T-helper 2 cell treated with Interferon-gamma antibody and Interleukin-4, amounts not matched to agents 5 μg/mL and 100 μg/mL, for 36 hours (primary cell): ENCODE measurements at places on chromosomes 13 and 19.

DNA sequence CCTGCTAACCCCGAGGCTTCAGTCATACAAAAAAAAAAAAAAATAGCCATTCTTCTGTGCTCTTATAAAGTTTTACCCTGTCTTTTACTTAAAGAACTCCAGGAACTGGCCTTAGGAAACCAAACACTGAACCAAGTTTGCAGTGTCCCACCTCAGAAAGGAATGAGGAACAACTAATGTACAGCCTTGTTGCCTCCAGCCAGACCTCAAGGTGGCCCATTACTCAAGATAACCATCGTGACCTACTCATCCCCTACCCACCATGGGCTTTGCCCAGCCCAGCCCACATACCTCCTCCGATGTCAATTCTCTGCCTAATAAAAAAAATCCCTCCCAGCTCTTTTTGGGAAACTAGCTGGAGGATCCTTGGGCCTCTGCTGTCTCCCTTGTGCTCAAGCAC, 133.2 kb downstream of the STARD13 start:
- no peak for DNase-seq

GRCh38 chr13:108037348-108037747, 178.0 kb downstream of the LIG4 start:
- DNase-seq = no peak

GRCh38 chr19:35117116-35117515, 1.5 kb downstream of the FXYD3 start:
- DNase-seq = no peak

DNA sequence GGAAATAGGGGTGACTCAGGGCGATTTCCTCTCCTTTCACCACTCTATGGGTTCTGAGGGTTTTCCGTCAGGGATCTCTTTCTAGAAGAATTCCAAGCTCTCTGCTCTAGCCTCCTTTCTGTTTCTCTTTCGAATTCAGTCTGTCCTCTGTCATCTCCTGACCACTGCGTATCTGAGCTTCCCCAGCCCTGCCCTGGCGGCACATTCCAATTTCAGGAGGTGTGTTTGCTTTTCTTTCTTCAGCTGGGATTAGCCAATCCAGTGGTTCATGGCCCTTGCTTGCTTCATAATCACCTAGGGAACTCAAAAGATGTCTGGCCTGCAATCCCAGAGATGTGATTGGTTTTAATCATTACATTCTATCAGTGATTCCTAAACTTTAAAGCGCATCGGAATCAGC, 9.4 kb downstream of the IFNL2 start:
- DNase-seq = no peak

DNA sequence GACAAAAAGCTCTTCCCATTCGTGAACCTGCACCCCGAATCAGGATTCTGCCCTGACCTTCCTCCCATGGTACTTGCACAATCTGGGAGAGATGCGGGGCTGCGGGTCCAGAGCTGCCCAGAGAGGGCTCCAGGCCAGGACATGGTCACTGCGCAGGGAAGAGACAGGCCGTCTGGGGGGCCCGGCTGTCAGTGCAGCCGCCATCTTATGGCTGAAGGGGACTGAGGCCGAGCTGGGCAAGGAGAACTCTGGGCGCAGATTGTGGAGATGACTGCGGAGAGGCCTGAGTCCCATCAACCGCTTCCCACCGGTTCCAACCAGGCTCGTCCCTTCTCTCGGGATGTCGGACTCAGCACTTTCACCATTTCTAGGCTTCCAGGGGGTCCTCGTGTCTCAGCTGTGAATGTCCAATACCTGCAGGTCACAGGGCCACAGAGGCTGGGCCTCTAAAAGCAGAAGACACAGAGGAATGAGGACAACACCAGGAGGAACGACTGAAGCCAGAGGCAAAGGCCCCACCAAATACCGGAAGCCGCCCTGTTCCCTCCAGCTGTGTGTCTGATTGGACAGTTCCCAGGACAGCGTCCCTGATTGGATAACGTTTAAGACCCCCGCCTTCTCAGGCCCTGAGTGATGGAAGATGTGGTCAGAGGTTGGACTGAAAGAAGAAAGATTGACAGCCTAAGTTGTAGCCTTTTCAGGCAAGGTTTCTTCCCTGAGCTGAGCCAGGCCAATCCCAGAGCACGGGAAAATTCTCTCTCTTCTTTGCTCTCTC, 117.1 kb upstream of the ZNF91 start:
- DNase-seq = no peak

DNA sequence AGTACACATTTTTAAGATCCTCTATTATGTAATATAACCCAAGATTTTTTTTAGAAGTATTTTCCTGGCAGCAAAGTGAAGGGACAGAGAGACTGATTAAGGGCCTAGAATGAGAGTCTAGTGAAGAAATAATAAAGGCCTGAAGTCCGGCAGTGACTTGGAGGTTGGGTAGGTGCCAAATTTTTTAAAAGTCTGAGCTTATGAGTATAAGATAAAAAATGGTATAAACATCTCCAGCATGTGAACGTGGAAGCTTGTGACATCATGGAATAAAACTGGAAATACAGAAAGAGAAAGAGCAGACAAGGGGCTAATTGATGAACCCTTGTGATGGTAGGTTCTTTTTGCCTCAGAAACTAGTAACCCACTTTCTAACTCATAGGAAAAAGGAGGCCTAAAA, 174.6 kb downstream of the SUCLA2 start:
- no peak for DNase-seq

DNA sequence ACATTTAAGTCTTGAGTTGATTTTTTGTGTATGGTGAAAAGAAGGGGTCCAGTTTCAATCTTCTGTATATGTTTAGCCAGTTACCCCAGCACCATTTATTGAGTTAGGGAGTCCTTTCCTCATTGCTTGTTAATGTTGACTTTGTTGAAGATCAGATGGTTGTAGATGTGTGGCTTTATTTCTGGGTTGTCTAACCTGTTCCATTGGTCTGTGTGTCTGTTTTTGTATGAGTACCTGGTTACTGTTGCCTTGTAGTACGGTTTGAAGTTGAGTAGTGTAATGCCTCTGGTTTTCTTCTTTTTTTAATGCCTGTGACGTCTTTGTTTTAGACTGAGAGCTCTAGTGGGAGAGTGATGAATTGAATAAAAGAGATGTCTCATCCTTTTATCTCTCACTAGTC, 83.2 kb downstream of the NBEA start:
- no peak for DNase-seq

DNA sequence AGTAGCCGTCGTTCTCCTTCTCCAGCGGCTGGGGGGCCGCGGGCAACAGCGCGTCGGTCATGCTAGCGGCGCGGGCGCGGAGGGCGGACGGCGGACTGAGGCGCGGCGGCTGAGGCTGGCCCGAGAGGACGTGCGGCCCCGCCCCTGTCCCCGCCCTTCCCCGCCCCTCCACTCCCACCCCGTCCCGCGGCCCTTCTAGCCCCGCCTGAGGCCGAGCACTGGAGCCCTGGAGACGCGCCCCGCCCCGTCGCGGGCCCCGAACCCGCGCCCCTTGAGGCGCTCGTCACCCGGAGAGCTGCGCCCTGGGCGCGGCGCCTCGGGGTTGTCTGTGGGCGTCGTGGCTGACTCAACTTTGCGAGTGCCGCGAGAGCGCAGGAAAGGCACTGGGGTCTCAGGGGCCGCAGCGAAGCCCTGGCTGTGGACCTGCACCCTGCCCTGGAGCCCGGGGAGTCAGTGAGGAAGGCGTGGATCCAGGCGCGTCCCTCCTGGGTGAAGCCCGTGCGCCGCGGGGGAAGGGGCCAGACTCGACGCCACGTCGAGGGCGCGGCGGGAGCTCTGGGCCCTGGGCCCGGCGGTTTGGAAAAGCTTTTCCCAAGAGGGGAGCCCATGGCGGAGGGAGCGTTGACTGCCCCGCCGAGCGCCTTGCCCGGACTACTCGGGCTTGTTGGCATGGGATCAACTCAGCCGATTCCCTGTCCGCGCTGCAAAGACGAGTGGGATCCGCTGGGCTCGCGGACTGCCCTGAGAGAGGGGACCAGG, at the start of gene RHPN2:
Gene RHPN2, minus strand, starts transcription at position 97 of the 759 bp plus-strand sequence. Its CDS starts 36 bp downstream, at position 61.
- peak; percentile 69 for DNase-seq

- no peak for DNase-seq
Measured at GRCh38 chr19:7226739-7227138, 67.5 kb downstream of the INSR start.

DNA sequence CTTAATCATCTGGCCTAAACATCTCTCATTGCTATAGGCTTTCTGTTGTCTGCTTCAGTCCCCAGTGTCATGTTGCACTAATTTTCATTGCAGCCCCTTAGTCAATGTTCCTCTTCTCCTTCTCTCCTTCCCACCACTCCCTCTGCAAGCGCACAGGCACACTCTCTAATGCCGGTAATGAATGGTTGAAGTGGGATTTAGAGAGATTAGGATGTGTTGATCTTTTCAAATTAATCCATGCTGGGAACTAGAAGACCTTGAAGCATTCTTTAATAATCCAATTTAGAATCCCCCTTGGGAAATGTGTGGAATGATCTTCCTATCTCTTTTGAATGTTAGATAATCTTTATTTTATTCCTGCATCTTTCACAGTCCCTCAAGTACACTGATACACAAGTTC, 33.2 kb upstream of the NDFIP2 start:
- no peak for DNase-seq

GRCh38 chr13:61774903-61775302, 359.3 kb upstream of the PCDH20 start:
- DNase-seq = no peak

- peak; percentile 13 for DNase-seq
Measured at GRCh38 chr13:49635599-49636433, 7.5 kb downstream of the ARL11 start.

DNA sequence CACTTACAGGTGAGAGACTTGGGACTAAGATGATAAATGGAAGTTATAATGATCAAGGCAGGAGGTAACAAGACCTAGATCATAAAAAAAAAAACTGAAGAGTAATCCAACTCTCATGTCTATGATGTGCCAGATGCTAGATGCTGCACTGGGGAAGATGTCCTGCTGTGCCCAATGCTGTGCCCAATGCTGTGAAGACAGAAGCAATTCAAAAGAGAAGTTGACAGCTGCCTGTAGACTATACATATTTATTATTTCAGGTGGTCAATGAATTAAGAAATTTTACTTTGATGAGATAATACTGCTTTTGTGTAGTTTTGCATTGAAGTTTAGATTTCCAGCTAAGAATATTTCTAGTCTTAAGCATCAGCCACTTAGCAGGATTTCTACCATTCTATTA, 21.5 kb downstream of the VWA8 start:
- no peak for DNase-seq
